CD4-positive, alpha-beta T cell treated with Interferon gamma for 1 hour (primary cell): ENCODE measurements at places on chromosomes 1 and 21.
A peak's percentile ranks its signal among the peaks of the same experiment; 100 is the strongest.

DNA sequence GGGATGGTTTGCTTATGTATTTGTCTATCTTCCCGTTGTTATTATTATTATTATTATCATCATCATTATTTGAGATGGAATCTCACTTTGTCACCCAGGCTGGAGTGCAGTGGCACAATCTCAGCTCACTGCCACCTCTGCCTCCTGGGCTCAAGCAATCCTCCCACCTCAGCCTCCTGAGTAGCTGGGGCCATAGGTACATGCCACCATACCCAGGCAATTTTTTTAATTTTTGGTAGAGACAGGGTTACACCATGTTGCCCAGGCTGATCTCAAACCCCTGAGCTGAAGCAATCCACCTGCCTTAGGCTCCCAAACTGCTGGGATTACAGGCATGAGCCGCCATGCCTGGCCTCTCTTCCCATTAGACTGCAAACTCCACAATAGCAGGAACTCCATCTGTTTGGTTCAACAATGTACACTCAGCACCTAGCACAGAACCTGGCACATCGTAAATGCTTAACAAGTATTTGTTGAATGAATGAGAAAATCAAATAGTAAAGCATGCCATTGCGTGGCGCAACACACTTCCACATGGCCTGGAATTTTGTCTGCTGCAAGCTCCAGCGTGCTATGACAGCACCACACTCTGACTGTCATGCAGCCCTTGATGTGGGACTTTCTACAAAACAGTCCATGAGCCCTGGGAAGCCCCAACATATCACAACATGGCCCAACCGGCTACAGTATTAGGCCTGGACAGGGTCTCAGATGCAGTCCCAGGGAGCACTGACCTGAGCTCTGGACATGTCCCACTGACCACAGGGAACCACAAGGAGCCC lies 3.8 kb upstream of the TINAGL1 start:
- no peak for DNase-seq

GRCh38 chr1:14082331-14082730 lies 382.3 kb downstream of the PRDM2 start:
- no peak for DNase-seq

- DNase-seq = no peak
These were observed 401.8 kb downstream of the CAMTA1 start for GRCh38 chr1:7187112-7187493.

GRCh38 chr1:84152649-84153056 lies 8.6 kb downstream of the PRKACB start:
- DNase-seq = no peak

DNA sequence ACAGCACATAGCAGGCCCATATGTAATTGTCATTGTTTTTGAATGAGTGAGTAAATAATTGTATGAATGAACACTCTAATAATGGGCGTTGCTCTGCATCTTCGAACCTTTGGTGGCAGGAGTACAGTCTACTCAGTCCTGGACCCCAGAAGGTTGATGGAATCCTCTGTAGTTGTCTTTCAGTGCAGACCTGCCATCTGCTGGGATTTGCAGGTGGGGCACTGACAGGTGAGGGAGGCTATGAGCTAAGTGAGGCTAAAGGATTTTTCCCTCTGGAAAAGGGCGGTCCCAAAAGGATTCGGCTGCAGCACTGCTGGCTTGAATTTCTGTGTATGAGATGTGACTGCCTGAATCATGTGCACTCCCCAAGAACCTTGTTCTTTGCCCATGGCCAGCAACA lies 53.4 kb downstream of the PLXNA2 start:
- no peak for DNase-seq

DNA sequence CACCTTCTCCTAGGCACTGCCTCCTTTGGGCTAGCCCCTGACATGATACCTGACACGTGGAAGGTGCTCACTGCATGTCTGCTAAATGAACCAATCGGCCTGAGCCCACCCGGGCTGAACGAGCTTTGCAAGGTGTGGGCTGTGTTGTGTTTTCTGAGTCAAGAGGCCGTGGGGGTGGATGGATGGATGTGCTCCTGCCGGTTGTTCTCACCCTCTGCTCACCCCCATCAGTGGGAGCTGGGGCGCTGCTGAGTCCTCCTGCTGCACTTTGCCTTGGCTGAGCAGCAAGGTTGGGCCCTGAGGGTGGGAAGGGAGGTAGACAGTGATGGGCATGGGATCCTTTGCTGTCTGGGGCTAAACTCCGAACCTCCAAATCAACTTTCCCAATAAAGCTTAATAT lies 6.7 kb upstream of the CACNA1E start:
- no peak for DNase-seq

DNA sequence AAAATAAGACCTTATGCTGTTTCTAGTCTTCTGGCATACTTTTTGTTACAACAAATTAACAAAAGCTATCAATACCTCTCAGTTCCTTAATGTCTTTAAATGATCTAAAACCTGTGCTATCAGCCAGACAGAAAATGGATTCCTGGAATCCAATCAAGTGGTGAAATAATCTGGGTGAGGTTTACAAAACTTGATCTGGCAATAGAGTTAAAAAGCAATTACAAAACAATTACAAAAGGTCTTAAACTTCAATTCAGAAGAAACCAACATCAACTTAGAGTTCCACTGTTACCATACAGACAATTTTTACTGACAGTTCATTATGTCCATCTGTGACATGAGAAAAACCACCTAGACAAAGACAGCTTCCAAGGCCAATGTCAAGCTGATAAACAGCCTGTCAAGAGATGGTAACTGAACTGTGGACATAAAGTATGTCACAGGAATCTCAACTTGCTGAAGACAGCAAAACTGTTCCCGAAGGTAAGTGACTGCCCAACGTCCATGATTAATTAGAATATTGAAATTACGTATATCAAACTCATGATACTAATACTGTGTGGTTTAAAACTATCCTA lies 17.4 kb downstream of the ZZZ3 start:
- no peak for DNase-seq

DNA sequence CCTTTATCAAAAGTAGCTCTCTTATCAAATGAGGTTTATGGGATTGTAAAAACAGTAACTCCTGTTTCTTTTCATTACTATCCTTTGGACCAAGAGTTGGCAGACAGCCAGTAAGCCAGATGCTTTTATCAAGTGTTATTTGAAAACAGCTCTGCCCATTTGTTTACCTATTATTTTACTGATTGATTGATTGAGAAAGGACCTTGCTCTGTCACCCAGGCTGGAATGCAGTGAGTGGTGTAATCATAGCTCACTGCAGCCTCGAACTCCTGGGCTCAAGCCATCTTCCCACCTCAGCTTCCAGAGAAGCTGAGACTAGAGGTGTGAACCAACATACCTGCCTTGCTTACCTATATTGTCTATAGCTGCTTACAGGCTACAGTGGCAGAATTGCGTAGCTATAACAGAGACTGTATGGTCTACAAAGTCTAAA lies 3.6 kb downstream of the PRKAB2 start:
- DNase-seq = no peak

GRCh38 chr1:156691191-156691590 lies 14.0 kb upstream of the NES start:
- DNase-seq = no peak

GRCh38 chr1:115790846-115791245 lies 22.3 kb upstream of the CASQ2 start:
- no peak for DNase-seq

GRCh38 chr21:41957991-41958766 lies 4.4 kb upstream of the C2CD2 start:
- DNase-seq = no peak

GRCh38 chr1:221994274-221994698 lies 252.4 kb upstream of the DUSP10 start:
- no peak for DNase-seq

DNA sequence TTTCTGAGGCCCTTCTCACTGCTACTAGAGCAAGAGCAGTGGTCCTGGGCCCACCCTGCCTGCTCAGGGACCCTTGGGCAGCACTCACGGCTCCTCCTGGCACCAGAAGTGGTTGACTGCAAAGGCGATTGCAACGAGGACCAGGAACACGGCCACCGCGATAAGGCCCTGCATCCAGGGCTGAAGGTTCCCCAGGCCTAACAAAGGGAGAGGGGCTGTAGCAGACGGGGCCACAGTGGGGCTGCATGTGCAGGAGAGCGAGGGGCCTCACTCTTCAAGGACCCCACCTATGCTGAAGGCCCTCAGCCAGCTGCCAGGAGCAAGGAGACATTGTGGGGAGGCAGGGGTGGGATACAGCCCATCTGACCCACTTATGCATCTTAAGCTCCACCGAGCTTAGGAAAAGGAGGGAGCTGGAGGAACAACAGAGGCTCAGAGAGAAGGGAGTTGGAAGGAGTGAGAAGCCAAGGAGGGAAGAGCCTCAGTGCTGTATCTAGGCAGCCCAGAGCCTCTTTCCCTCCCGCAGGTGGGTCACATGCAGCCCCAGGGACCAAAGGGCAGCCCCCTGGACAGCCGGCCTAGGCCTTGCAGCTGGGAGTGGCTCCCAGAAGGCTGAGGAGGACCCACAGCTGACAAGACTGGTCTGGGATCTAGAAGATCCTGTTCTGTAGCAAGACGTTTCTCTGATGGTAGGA lies 2.5 kb downstream of the PDZK1IP1 start:
- DNase-seq = no peak

DNA sequence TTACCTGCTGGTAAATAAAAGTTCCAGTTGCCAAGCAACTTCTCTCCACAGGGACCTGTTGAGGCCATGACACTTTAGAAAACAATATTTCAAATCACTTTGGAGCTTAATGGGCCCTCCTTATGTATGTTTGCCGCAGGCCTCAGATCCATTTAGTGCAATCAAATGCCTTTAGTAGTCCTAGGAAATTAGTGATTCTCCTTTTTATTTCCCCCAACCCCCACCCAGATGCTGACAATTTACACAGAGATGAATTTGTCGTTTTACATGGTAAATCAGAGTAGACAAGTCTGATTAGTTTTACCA lies 83.6 kb downstream of the CLIC4 start:
- no peak for DNase-seq

DNA sequence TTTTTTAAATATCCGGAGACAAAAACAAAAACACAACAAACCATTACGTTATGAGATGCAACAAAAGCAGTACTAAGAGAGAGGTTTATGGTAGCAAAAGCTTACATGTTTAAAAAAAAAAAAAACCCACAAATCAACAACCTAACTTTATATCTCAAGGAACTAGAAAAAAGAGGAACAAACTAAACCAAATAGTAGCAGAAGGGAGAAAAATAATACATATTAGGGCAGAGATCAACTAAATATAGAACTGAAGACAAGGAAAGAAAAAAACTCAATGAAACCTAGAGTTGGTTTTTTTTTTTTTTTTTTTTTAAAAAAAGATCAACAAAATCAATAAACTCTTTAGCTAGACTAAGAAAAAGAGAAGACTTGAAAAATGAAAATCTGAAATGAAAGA lies 34.9 kb downstream of the ZNF644 start:
- DNase-seq = no peak

GRCh38 chr1:43275826-43276620 lies 6.2 kb downstream of the TMEM125 start:
- no peak for DNase-seq

- no peak for DNase-seq
These were observed 595 bp downstream of the AK2 start for GRCh38 chr1:33036051-33036525.

GRCh38 chr1:48920851-48921250 lies 144.2 kb upstream of the BEND5 start:
- DNase-seq = no peak

DNA sequence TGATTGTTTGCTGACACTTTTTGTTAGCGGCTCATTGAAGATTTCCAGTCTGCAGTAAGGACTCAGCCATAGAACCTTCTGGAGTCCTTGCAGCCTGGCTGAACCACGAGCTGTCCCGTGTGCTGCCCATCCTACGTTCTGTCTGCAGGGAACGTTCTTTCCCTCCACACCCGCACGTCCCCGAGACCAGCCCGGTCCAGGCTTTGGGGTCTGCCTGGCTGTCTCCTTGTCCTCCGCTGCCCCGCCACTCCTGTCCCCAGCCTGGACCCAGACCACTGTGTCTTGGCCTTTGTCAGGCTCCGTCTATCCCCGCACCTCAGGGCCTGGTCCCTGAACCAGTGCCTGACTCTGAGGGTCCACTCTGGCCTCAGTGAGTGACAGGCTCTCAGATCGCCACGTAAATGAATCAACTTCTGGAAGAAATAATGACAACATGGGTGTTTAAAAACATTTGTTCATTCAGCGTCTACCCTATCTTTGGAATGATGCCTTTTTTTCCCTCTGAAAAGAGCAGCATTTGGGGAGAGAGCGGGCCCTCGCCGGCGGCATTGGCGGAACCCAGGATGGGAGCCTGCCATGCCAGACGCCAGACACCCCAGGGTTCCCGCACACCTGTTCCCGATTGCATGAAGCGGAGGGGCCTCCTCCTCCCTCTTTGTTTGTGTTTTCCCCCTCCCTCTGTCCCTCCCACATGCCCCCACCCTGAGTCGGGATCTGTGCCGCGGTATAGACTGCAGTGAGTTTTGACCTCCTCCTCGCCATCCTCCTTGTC lies 43.9 kb upstream of the C1orf174 start:
- DNase-seq = no peak

GRCh38 chr21:34734696-34735095 lies 65.9 kb downstream of the CLIC6 start:
- no peak for DNase-seq

GRCh38 chr1:231606712-231607111 lies 19.9 kb upstream of the DISC1 start:
- DNase-seq = no peak

GRCh38 chr1:164617377-164618201 lies 58.6 kb downstream of the PBX1 start:
- no peak for DNase-seq

- no peak for DNase-seq
These were observed 41.5 kb downstream of the GRHL3 start for GRCh38 chr1:24360681-24361080.

- DNase-seq = no peak
These were observed 54.0 kb downstream of the RAB3B start for GRCh38 chr1:51936531-51936930.

- no peak for DNase-seq
These were observed 58.5 kb upstream of the MORC3 start for GRCh38 chr21:36261459-36261858.

GRCh38 chr1:53739109-53739681 lies at the start of gene GLIS1:
Gene GLIS1 (minus strand): TSS chr1:53739164. CDS start chr1:53738064, 1,100 bp downstream.
- peak; percentile 54 for DNase-seq

DNA sequence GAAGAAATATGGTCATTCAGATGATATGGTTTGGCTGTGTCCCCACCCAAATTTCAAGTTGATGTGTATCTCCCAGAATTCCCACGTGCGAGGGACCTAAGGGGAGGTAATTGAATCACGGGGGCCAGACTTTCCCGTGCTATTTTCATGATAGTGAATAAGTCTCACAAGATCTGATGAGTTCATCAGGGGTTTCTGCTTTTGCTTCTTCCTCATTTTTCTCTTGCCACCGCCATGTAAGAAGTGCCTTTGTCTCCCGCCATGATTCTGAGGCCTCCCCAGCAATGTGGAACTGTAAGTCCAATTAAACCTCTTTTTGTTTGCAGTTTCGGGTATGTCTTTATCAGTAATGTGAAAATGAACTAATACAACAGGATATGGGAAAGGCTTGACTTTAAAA lies 1.4 kb upstream of the DPM3 start:
- no peak for DNase-seq
